ENCODE measurements at places on chromosomes 7 and 10.

GRCh38 chr7:111835066-111835465 lies 272.8 kb upstream of the IMMP2L start:
- no peak for DNase-seq

DNA sequence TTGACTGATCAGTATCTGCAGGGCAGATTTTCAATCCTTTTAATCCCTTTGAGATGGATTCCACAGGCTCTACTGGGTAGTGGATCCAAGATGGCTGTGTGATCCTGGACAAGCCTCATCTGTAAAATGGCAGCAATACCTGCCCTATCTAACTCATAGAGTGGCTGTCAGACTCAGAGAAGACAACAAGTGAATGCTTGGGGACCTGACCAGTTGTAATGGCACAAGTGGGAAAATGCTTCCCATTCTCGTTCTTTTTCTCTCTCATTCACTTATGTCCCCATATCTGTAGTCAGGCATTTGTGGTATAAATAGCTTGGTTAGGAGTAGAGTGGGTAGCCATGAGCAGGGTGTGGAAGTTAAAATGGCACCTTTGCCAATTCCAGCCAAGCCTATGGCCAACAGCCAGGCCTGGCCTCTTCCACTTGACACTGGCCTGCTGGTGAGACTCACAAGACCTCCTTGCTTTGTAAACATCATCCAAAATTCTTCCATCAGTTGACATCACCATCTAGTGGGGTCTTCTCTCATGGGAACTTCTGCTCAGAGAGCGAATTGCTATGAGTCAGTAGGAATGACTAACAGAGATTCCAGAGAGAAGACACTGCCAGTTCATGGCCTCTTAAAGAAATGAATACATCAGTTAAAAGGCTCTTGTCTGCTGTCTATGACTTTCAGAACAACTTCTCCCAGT lies 150.1 kb downstream of the PLPP4 start:
- no peak for DNase-seq

- DNase-seq = no peak
Observed at GRCh38 chr10:42997151-42997848, 79.6 kb upstream of the RET start.

DNA sequence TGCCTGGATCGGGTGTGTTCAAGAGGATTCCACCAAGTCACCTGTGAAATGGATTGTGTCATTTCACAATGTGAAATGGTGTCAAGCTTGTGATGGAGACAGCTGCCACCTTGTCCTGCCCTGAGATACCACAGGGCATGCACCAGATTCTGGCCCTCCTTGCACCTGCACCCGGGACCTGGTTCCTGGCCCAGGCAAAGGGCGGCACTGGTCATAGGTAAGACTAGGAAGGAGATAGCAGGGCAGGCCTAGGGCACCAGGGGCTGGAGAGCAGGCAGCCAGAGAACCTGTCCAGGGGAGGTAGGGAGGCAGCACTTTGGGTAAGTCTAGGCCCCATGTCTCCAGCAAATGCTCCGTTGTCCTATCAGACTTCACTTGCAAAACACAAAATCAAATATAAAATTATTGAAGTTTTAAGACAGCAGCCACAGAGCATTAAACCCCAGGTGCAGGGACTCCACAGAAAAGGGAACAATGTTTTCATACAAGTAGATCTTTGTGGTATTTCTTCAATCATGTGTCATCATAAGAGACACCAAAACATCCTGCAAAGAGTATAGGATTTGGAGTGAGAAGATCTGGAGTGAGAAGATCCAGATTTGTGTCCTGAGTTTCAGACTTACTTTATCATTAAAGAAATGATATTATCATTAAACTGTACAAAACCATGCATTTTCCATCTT lies 22.7 kb upstream of the ZNF800 start:
- DNase-seq = no peak

GRCh38 chr7:116877443-116878217 lies 15.2 kb downstream of the CAPZA2 start:
- no peak for DNase-seq

Data from ELF-1 (cell line).